Gastroesophageal sphincter (tissue), 4 donors: ENCODE measurements at places on chromosomes 5 and 9. TPM values are rescaled to one million over a fixed set of nuclear protein-coding genes. Genes with fewer than 3 reads are reported as not detected.

Gene CDH12
- 0.12 TPM for total RNA-seq

Gene SYNPO
- total RNA-seq = 31.6 TPM

Gene PRR16
- 4.3 TPM for total RNA-seq

Gene DUSP1
- 965 TPM for total RNA-seq

Gene GARIN3
- total RNA-seq = not detected

Gene C9orf50
- total RNA-seq = not detected

Gene ITGA1
- total RNA-seq = 219 TPM

Gene RBM22
- 31.5 TPM for total RNA-seq

Gene SUSD1
- 7.5 TPM for total RNA-seq

Gene BASP1
- total RNA-seq = 0.31 TPM

Gene SEMA5A
- total RNA-seq = 4.7 TPM

- ATAC-seq = no peak
Observed at GRCh38 chr9:119280740-119281485, 88.3 kb downstream of the BRINP1 start.

DNA sequence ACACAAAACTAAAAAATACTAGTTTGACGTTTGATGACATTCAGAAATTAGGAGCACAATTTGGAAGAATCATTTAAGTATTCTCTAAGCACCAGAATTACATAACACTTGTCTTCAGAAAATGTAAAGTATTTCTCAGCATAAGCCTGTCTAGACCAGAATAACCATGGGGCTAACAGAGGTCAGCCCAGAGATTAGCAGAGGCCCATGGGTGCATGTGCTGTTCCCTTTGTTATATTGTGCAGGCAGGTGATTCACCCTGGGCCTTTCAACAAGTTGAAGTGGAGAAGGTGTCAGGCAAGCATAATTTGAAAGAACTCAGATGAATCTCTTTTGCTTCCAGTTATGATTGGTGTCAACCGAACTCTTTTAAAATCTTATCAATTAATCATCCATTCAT is 227.9 kb downstream of the LURAP1L start:
- ATAC-seq = no peak

- no peak for ATAC-seq
Observed at GRCh38 chr5:38997591-38997990, 76.6 kb downstream of the RICTOR start.

GRCh38 chr5:133295520-133295919 is 243.7 kb downstream of the HSPA4 start:
- ATAC-seq = no peak

DNA sequence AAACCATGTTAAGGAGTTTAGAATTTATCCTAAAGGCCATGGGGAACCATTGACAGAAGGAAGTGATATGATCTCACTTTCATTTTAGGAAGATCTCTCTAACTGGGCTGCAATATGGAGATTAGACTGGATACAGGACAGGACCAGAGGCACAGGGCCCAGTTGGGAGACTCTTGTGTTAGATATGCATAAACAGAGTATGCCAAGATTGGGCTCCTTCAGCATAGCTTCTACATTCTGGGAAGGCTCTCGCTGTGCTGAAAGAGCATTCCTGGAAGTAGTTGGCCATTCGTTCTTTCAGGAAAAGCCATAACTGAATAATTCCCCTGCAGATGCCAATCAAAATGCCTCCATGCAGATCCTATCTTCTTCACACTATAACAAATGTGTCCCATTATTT is 204.5 kb downstream of the CWC27 start:
- no peak for ATAC-seq

DNA sequence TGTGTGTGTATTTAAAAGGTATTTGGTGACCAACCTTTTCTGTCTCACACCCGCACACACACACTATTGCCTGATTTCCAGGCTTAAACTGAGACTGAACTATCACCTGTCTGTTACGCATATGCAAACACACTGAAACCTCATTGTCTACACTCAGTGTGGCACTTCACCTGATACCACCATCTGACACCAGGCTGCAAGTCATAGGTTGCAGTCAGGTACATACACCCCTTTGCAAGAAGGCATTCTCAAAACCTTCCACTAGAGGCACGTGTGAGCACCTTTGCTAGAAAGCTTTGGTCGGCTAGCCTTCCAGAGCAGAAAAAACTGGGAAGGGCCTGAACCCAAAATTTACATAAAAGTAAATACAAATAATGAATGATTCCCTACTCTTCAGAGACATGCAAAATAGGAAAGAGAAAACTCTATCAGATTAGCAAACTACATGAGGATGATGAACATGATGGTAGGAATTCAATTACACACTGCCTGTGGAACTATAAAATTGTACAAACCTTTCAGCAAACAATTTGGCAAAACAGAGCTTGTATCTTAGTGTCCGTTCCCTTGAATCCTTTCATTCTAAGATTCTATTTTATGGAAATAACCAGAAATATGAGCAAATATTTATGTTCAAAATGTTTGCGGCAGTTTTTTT is 5.9 kb upstream of the FOXD1 start:
- no peak for ATAC-seq

GRCh38 chr5:116885825-116886224 is 311.2 kb upstream of the SEMA6A start:
- ATAC-seq = no peak

DNA sequence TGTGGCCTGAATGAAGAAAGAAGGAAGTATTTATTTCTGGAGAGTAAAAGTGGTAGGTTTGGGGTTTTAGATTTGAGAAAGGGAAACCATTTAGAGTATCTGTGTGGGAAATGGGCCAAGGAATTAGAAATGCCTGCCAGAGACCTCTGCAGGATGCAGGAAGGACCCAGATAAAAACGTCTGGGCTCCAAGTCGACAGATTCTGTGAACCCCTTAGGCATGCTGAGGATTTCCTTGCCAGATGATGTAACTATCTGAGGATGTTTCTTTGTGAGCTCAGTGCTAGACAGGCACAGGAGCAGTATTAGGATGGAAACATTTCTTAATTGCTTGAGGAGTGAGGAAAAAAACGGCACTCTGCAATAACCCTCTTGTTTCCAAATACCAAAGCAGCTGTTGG is 251.8 kb upstream of the DMRT1 start:
- peak; percentile 89 for ATAC-seq

GRCh38 chr9:118321788-118322187 is 617.6 kb downstream of the TLR4 start:
- ATAC-seq = no peak

DNA sequence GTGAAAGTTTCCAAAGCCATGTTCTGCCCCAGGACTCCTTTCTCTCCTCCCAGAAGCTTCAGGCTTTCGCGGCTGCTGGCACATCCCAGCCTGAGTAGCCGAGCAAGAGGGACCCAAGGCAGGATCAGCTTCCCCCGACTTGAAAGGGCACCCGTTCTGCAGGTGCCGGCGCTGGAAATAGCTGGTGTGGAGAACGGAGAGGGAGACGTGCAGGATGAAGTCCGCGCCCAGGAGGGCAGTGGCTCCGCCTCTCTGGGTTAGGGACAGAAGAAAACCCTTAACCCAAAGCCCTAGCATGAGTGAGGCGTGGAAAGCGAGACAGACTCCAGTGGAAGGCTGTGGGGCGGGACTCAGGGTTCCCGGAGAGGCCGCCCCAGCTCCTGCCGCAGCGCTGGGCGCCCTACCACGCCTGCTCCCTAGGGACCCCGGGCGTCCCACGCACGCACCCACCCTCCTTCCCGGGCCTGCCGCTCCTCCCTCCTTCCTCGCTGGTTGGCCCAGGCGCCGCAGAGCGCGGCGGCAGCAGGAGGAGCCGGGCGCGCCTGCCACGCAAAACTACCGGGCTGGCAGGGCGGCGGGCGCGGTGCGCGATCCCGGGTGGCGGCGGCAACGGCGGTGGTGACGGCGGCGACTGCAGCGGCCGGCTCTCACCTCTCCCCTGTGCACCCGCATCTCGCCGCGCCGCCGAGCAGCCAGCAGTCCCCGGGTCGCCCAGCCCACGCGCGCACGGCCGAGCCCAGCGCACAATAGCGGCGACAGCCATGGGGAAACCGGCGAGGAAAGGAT is at the start of gene SLC1A1:
TSS of gene SLC1A1 (plus strand) at position 550 of the 786 bp plus-strand sequence. CDS start at position 762, 212 bp downstream.
- ATAC-seq = peak; percentile 82

DNA sequence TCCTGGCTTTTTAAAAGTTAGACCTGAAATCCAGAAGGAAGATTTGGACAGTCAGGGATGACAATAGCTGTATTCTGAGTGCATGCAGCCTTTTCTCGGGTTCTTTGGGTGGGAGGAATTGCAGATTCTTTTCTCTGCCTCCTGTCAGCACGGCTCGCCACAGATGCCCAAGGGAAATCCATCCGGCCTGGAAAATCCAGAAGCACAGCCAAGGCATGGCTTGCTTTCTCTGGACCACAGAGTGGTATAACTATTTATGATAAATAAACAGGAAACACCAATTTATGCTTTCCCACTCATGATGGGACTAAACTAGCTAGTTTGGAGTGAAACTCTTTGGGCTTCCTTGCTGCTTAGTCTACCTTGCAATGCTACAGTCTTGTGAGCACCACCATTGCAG is 59.1 kb downstream of the C9orf152 start:
- no peak for ATAC-seq

GRCh38 chr5:135393229-135393628 is 5.8 kb downstream of the MACROH2A1 start:
- peak; percentile 46 for ATAC-seq

- ATAC-seq = no peak
Observed at GRCh38 chr5:174599992-174600391, 124.4 kb upstream of the MSX2 start.
